ENCODE measurements at places on chromosomes 3 and 15.
A peak's percentile ranks its signal among the peaks of the same experiment; 100 is the strongest.

- no peaks in the 10 kb centered on the region for H3K36me3 ChIP-seq
- H3K27me3 ChIP-seq = peaks cover 19% of the 10 kb centered on the region
- no peaks in the 10 kb centered on the region for H3K4me1 ChIP-seq
- DNase-seq = no peak
- no peak overlapping the region for H3K27ac ChIP-seq
Measured at GRCh38 chr3:132210476-132211346, 106.5 kb upstream of the ACP3 start.

DNA sequence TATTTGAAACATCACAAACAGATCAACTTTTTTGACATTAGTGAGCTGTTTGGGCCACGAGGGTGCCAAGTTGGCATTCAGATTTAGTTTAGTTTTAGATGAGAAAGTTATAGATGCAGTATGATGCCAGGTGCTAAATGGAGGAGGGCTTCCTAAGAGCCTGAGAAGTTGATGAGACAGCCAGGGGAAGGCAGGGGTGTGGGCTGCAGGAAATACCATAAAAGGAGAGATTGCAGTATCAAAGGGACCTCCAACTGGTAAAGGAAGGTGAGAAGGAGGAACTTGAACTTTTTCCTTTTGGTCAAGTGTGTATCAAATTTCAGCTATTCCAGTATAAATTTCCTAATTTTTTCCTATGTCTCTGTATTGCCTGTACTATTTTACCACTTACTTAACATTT is 2.0 kb upstream of the TNIK start:
- peaks cover 17% of the 10 kb centered on the region for H3K4me1 ChIP-seq
- no peaks in the 10 kb centered on the region for H3K36me3 ChIP-seq
- no peak for DNase-seq
- H3K4me3 ChIP-seq = peak overlapping the region; percentile 97
- no peaks in the 10 kb centered on the region for H3K27me3 ChIP-seq

DNA sequence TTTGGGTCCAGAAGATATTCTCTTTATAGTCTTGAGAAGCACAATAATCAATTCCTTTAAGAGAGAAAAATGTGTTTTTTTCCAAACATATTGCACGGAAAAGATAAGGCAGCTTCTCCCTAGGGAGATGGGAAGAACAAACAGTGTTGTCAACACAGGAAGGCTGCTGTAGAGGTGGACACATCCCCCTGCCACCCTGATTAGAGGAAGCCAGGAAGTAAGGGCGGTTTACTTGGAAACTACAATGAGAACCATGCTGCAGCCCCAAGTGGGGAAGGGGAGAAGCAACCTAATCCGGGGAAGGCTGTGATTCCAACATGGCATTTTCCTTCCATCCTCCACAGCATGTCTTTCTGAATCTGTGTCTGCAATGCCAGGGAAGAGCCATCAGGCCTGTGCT is 256.9 kb upstream of the TGFBR2 start:
- no peaks in the 10 kb centered on the region for H3K27me3 ChIP-seq
- peaks cover 81% of the 10 kb centered on the region for H3K4me1 ChIP-seq
- H3K36me3 ChIP-seq = no peaks in the 10 kb centered on the region
- no peak for DNase-seq
- H3K27ac ChIP-seq = no peak overlapping the region
- peak overlapping the region; percentile 58 for H3K4me3 ChIP-seq

- DNase-seq = no peak
- H3K36me3 ChIP-seq = no peaks in the 10 kb centered on the region
- H3K4me1 ChIP-seq = no peaks in the 10 kb centered on the region
Measured at GRCh38 chr15:27017168-27017809, 46.3 kb downstream of the GABRG3 start.

DNA sequence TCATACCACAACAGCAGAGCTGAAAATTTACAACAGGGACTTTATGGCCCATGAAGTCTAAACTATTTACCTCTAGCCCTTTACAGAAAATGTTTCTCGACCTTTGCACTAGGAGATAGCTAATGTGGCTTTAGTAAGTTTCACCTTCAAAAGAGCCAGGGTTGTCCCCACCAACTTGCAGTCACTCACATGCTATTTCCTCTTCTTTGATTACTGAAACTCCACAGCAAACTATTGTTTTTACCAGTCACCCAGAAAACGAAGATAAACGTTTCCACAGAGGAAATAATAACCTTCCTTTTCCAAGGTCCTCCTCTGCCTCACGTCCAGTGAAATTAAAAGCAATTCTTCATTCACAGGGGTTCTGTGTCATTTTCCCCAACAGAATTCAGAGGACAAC is 48.2 kb downstream of the WWTR1 start:
- peaks cover 8% of the 10 kb centered on the region for H3K27me3 ChIP-seq
- DNase-seq = no peak
- no peaks in the 10 kb centered on the region for H3K36me3 ChIP-seq

DNA sequence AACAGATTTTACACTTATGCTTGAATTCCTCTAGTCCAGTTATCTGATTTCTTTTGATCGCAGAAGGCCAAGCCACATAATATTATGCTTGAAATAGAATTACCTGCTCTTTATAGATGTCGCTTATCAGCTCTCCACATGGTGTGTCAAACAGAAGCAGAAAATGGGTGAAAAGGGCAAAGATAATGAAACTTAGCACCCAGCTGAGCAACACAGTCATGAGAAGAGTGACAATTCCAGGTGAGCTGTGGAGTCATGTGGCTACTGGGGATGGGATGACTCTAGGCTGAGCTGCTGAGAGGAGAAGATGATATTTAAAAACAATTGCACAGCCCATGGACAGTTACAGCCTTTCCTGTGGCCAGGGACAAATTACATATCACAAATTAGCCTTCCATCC is 398.7 kb upstream of the PDZRN3 start:
- H3K4me3 ChIP-seq = no peak overlapping the region
- no peak for DNase-seq
- no peaks in the 10 kb centered on the region for H3K4me1 ChIP-seq
- no peaks in the 10 kb centered on the region for H3K36me3 ChIP-seq
- H3K27ac ChIP-seq = no peak overlapping the region
- H3K27me3 ChIP-seq = no peaks in the 10 kb centered on the region

- H3K27ac ChIP-seq = no peak overlapping the region
- H3K4me1 ChIP-seq = peaks cover 26% of the 10 kb centered on the region
- DNase-seq = no peak
- no peak overlapping the region for H3K4me3 ChIP-seq
Measured at GRCh38 chr15:90004252-90004651, 3.1 kb downstream of the ZNF710 start.

DNA sequence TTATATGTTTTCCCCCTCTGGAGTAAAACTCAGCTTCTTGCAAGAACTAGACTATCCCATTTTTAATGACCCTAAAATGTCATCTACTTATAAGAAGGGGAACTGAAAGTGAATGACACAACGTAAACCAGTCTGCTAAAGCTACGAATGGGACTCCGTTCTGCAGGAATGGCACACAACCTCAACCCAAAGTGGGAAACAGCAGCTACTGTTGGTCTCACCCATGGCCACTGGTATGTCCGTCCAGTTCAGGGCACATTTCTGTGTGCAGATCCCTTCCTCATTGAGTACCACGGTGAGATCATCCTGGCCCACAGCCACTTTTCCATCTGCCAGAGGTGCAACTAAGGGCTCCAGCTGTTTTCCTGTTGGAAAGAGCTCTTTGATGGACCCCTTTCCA is 23.8 kb downstream of the VPS39 start:
- H3K36me3 ChIP-seq = peaks cover 9% of the 10 kb centered on the region
- H3K4me1 ChIP-seq = peaks cover 3% of the 10 kb centered on the region
- DNase-seq = no peak

DNA sequence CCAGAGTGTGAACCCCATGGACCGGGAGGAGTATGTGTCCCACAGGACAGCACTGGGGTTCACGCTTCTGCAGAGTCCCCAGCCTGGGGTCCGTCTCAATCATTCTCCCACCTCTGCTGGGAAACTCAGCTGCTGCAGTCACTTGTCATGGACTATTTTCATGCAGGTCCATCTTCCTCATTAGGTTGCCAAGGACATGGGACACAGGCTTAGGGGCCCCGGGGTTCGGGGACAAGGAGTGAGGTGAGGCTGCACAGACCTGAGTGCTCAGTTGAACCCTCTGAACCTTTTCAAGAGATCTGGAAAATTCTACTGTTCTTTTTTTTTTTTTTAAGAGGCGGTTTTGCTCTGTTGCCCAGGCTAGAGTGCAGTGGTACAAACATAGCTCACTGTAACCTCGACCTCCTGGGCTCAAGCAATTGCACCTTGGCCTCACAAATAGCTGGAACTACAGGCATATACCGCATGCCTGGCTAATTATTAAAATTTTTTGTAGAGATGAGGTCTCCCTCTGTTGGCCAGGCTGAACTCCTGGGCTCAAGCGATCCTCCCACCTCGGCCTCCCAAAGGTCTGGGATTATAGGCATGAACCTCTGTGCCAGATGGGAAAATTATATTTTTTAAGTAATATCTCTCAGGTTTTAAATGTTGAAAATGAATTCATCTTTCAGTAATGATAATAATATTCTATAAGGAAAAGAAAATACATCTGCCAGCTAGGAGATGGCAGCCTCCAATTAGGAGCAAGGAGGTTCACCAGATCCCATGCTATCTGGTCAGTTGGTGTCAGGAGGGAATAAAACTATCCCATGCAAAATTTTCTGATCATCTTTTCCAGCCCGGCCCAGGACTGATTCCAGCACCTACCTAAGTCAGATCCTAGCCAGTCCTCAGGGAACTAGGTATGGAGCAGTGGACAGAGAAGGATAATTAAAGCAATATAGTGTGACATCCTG is 45.2 kb downstream of the RPN1 start:
- peaks cover 2% of the 10 kb centered on the region for H3K27me3 ChIP-seq
- no peak for DNase-seq
- no peak overlapping the region for H3K27ac ChIP-seq
- H3K36me3 ChIP-seq = no peaks in the 10 kb centered on the region

GRCh38 chr3:138263104-138263503 is 66.5 kb downstream of the NME9 start:
- peaks cover 61% of the 10 kb centered on the region for H3K36me3 ChIP-seq
- no peak overlapping the region for H3K4me3 ChIP-seq
- H3K27ac ChIP-seq = no peak overlapping the region
- no peaks in the 10 kb centered on the region for H3K4me1 ChIP-seq

- no peaks in the 10 kb centered on the region for H3K4me1 ChIP-seq
- no peak overlapping the region for H3K27ac ChIP-seq
- H3K36me3 ChIP-seq = peaks cover 8% of the 10 kb centered on the region
- no peak for DNase-seq
- H3K4me3 ChIP-seq = no peak overlapping the region
Measured at GRCh38 chr3:14480207-14481017, 59.7 kb downstream of the GRIP2 start.

GRCh38 chr3:4303187-4304123 is at the start of gene SETMAR:
SETMAR (plus strand) TSS chr3:4303369; CDS start chr3:4303371, 2 bp downstream.
- H3K4me3 ChIP-seq = peak within 1 kb of the TSS; percentile 92
- H3K36me3 ChIP-seq = peaks cover 6% of the 10 kb centered on the region
- H3K27me3 ChIP-seq = no peaks in the 10 kb centered on the region
- peaks cover 30% of the 10 kb centered on the region for H3K4me1 ChIP-seq

DNA sequence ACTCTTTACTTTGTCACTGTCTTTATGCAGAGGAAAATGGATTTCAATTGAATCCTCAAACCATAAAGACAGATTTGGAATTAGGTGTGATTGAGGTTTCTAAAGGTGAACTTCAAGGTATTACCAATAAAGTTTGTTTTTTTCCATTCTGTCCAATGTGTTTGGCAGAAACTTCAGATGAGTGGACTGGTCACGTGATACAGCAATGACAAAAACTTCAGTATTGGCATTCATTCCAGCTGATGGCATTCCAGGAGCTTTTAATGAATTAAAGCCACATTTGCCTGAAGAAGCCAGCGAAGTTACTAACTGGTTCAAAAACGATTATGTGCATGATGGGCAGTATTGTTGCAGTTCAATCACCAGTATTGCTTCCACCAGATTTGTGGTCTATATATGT is 4.5 kb upstream of the MASP1 start:
- no peak overlapping the region for H3K4me3 ChIP-seq
- H3K27ac ChIP-seq = no peak overlapping the region
- no peak for DNase-seq
- H3K4me1 ChIP-seq = no peaks in the 10 kb centered on the region
- H3K27me3 ChIP-seq = peaks cover 13% of the 10 kb centered on the region

DNA sequence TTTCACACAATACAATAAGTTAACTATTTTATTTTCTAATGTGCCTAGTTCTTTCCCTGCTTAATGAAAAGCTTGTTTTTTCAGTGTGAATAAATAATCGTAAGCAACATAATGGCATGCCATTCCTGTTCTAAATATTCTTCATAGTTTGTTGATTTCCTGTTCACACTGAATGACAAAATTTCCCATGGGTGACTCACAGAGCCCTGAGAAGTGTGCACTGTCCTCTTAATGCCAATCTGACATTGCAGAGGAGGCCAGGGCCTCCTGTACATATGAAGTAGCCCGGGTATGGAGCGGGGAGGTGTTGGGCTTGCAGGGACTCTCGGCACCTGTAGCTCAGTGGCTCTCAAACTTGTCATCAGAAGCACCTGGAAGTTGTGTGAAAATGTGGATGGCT is 24.3 kb downstream of the CCR3 start:
- H3K27me3 ChIP-seq = peaks cover 7% of the 10 kb centered on the region
- no peak overlapping the region for H3K27ac ChIP-seq
- DNase-seq = no peak
- H3K4me1 ChIP-seq = peaks cover 9% of the 10 kb centered on the region
- H3K36me3 ChIP-seq = no peaks in the 10 kb centered on the region
